ENCODE measurements at places on chromosomes 2 and 18.

GRCh38 chr18:24959051-24959476 lies 392.9 kb downstream of the ZNF521 start:
- no peak for DNase-seq

DNA sequence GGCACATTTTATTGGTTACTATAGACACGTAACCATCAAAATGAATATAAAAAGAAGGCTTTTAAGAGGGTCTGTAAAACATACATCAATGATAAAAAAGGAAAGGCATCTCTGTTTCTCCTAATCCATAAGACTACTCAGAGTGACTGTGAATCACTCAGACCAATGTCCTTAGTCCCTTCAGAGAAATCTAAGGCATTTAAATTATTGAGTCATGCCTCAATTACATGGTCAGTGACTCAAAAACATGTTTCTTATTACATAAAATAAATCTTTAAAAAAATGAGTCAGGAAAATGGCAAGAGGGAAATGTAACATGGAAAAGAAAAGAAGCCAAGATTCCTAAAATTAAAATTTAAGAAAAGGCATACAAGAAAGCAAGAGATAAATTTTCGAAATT lies 146.6 kb downstream of the ERBB4 start:
- DNase-seq = no peak

GRCh38 chr2:126115975-126116374 lies 540.0 kb upstream of the GYPC start:
- DNase-seq = no peak

- DNase-seq = no peak
These were observed 28.8 kb downstream of the ASAP2 start for GRCh38 chr2:9235147-9236044.

DNA sequence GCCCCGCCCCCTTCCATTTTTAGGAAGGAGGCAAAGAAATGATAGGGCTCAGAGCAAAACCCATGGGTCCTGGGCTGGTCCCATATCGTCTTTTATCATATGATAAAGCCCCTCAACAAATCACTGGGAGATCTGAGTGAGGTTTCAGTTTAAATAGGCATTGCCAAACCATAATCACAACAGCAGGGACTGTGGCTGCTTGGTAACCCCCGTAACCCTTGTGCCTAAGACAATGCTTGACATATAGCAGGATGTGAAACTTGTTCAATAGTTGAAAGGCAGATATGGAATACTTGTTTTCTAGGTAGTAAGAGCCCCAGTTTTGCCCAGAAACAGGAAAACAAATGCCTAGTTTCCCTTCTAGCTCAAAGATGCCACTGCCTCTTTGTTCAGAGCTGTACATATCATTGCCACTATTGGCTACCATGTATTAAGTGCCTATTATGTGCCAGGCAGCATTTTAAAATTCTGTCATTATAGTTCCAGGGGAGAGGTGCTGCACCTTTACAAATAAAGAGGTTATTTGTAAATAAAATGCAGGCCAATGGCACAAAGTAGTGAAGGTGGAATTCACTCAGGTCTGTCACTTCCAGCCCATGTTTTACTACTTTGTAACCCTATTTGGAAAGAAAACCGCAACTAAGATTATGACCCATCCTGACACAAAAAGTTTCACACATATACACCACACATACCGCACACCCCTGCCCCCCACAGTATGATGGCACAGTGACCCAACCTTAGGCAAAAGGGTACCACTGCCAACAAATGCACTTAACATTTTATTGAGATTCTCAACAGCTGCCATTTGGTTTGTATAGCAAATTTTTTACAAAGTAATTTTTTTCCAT lies 14.2 kb downstream of the NAGK start:
- no peak for DNase-seq

DNA sequence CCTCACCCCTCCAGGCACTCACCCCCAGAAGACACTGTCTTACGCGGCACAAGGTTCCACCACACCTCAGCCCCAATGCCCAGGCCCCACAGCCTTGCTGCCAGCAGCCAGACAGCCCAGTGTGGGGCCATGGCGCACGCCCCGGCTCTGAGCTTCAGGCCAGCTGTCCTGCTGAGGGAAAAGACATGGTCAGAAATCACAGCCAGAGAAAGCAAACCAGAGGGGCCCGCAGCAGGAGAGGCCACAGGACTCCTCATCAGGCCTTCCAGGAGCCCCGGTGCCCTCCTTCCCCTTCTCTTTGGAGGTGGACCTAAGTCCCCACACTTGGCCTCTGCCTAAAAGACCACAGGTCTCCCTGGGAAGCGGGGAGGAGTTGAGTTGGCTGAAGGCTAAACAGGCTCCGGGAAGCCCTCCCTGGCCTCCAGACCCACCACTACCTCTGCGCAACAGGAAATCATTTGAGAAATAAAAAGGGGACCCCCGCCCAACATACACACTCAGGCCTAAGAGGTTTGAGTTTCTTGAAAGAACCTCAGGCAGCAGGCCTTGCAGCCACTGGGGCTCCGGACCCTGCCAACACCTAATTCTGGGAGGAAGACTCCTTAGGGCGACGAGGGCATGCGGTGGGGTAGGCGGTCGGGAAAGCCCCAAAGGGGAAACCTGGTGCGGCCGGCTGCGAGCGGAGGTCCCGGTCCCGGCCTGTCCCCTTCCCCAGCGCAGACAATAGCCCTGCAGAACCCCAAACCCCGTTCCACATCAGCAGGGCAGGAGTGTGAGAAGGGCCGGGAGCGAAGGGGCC lies 1.9 kb downstream of the SEMA4C start:
- DNase-seq = no peak

DNA sequence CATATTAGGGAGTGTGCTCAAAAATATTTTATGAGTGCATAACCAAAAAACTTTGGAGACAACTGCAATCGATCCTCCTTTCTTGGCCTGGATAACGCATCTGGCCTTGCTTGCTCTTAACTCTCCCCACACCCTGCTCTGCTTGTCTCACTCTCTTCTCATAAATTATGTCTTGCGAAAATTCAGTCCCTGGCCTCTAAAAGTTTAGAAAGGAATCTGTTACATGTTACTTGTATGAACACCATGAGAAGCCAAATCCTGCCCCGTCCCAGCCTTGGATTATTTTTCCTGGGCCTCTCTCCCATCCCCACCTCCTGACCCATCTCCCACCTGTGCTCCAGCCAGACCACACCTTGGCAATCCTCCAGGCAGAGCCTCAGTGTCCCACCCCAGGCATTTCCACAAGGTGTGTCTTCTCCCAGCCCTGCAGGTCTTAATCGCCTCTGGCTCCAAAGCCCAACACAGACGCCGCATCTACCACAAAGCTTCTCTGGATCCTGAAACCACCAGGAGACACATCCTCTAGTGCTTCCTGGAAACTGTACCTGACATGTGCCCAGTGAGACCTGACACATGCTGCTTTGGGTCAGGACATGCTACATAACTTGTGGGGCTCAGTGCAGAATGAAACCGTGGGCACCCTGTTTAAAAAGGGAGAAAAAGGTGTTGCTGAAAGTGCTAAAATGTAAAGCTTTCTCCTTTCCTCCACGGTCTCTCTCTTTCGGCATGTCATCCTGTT lies 99.6 kb upstream of the ST3GAL5 start:
- DNase-seq = no peak

- DNase-seq = no peak
These were observed 181.5 kb upstream of the SCN7A start for GRCh38 chr2:166675553-166675952.

GRCh38 chr18:8116341-8117005 lies 492.8 kb upstream of the RAB12 start:
- DNase-seq = no peak

DNA sequence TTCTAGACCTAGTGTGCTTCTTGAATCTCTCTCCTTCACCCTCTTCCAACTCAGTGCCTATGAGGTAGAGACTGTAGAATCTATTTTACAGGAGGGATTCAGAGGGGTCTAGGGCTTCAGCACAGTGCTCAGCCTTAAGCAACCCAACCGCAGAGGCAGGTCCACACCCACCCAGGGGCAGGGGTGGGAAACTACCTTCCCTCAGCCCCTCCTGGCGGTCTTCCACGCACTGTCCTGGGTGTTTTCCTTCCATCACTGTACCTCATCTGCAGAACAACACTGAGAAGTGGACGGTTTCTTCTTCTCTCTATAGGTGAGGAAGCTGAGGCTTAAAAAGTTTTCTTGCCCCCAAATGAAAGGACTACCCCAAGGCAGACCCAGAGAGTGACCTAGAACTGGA lies 222.3 kb downstream of the ALK start:
- no peak for DNase-seq

DNA sequence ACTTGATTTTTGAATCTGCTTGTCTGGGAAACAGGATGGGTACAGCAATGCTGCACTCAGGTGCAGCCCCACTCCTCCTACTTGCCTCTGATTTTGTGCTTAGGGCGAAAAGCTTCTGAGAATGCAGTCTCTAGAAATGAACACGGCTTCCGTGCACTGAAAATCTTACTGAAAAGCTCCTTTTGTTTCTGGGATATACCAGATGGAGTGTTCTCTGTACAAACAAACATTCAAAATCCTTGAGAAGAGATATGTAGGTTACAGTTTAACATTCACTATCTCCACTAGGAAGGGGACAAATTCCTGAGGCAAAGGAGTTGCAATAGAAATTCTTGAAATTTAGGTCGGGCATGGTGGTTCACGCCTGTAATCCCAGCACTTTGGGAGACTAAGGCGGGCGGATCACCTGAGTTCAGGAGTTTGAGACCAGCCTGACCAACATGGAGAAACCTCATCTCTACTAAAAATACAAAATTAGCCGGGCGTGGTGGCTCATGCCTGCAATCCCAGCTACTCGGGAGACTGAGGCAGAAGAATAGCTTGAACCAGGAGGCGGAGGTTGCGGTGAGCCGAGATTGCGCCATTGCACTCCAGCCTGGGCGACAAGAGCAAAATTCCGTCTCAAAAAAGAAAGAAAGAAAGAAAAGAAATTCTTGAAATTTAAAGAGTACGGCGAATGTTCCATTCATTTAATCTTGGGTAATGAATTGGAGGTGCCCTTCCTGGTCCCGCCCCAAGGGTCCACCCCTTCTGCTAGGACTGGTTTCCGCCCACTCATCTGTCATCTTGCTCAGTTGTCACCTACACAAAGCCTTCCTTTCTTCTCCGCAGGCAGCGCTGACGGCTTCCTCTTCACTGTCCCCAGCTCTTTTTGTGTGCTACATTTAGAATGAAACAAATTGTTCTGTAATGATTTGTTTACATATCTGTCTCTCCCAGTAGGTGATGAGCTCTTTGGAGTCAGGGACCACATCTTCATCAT lies 92.4 kb downstream of the SOCS6 start:
- DNase-seq = no peak

- DNase-seq = no peak
These were observed 6.3 kb downstream of the SPIRE1 start for GRCh38 chr18:12651651-12652050.

GRCh38 chr2:135785032-135785431 lies 43.4 kb downstream of the UBXN4 start:
- DNase-seq = no peak

GRCh38 chr2:206774871-206775270 lies 9.5 kb downstream of the FASTKD2 start:
- DNase-seq = no peak

DNA sequence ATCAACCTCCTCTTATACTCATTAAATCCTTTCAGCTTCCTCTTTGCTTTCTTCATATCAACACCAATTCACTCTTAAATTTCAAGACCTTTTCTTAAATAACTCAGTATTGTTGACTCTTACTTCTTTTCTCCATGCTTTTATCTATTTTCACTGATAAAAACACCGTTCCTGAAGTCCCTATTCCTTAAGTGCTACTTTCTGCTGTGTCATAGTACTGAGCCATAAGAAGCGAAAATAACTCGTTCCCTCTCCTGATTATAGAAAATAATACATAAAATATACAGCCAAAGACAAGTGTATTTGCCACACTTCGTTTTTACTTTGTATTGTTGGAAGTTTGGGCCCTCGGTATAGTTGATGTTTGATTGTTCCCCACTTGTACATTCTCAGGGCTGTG lies 181.0 kb downstream of the DIS3L2 start:
- no peak for DNase-seq

- DNase-seq = no peak
These were observed 331.4 kb upstream of the NETO1 start for GRCh38 chr18:73199151-73199550.

DNA sequence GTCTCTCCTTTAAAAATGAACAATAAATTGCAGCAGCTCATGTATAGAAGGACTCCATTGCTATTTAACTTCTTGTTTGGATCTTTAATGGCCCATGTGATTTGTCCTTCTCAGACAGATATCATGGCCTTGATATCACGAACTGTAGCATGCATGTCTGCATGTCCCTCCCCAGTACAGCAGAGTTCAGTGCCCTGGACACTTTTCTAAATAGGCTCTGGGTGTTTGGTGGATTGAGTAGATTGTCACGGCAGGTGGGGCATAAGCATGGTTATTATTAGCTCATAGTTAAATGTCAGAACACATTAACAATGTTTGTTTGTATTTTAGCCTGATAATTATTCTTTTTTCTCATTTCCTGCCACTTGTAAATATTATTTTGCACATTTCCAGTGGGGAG lies 118.3 kb downstream of the LRRTM1 start:
- DNase-seq = no peak

DNA sequence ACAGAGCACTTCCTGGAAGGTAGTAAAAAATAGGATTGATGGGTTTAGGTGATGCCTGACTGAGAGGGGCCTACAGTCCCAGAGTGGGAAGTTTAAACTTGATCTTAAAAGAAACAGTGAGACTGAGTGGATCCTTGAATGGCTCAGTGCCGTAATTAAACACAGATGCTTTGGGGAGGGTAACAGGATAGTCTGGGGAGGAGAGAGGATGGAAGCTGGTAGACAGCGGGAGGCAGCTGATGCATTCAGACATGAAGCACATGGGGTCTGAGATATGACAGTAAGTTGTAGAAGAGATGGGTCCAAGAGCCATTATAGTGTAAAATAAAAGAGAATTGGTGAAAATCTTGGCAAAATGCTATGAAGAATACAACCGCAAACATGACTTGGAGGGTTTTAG lies 54.4 kb downstream of the AOX1 start:
- DNase-seq = no peak

- no peak for DNase-seq
These were observed 148.8 kb downstream of the WDSUB1 start for GRCh38 chr2:159137511-159138241.

DNA sequence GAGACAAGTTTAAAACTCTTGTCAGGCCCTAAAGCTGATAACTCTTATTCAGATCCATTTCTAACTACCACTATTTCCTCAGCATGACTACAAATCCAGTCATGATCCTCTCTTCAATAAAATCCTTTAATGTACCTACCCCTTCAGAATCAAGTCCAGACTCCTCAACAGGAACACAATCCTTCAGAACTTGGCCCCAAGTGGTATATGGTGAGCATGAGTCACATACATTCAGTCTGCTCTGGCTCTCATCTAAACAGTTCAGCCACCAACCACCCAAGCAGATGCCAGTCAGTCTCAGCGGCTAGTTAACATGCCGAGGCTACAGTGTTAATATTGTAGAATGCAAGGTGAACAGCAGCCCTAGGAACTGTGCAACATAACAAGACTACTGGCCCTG lies 9.7 kb downstream of the LMAN2L start:
- no peak for DNase-seq

DNA sequence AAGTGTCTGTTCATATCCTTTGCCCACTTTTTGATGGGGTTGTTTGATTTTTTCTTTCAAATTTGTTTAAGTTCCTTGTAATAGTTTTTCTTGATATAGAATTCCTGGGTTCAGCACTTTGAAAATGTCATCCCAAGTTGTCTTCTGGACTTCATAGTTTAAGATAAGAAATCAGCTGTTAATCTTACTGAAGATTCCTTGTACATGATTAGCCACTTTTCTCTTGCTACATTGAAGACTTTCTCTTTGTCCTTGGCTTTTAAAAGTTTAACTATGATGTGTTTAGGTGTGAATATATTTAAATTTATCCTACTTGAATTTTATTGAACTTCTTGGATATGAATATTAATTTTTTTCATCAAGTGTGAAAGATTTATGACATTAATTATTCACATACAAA lies 387.2 kb upstream of the CWC22 start:
- DNase-seq = no peak

All from GM18507 (cell line).